Central memory CD4-positive, alpha-beta T cell (primary cell): ENCODE measurements at places on chromosomes 6 and 20.

DNA sequence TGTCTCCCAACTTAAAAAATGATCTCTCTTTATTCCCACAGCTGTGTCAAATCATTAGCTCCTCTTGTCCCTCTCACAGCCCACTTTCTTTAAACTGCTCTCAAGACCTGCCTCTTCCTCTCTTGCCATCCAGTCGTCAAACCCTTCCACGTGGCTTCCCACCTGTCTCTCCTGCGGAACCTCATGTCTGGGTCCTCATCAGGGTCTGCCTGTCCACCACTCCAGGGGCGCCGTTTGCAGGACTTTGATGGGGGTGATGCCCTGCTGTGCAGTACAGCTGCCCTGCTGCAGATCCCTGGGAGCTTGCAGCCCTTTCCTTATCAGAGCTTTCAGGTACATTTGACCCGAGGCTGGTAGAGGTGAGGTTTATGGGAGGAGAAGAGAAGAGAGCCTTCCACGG is 114.8 kb downstream of the DHX35 start:
- DNase-seq = no peak

GRCh38 chr6:165729307-165729936 is 66.4 kb upstream of the PDE10A start:
- no peak for DNase-seq

DNA sequence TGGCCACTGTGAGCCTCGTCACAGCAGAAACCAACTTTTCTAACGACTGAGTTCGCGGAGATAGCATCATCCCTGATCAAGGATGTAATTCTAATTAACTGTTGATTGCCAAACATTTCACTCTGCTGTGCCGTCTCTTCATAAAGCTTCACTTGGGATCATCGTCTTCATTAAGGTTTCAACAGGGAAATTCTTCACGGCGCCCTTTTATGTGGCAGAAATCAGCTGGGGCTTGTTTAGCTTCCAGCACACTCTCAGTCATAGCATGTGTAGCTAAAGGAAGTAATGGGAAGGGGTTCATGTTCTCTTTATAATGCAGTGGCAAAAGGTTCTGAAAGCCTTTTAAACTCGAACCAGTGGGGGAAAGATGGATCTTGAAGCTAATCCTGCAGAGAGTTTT is 8.9 kb upstream of the ADRM1 start:
- DNase-seq = no peak

DNA sequence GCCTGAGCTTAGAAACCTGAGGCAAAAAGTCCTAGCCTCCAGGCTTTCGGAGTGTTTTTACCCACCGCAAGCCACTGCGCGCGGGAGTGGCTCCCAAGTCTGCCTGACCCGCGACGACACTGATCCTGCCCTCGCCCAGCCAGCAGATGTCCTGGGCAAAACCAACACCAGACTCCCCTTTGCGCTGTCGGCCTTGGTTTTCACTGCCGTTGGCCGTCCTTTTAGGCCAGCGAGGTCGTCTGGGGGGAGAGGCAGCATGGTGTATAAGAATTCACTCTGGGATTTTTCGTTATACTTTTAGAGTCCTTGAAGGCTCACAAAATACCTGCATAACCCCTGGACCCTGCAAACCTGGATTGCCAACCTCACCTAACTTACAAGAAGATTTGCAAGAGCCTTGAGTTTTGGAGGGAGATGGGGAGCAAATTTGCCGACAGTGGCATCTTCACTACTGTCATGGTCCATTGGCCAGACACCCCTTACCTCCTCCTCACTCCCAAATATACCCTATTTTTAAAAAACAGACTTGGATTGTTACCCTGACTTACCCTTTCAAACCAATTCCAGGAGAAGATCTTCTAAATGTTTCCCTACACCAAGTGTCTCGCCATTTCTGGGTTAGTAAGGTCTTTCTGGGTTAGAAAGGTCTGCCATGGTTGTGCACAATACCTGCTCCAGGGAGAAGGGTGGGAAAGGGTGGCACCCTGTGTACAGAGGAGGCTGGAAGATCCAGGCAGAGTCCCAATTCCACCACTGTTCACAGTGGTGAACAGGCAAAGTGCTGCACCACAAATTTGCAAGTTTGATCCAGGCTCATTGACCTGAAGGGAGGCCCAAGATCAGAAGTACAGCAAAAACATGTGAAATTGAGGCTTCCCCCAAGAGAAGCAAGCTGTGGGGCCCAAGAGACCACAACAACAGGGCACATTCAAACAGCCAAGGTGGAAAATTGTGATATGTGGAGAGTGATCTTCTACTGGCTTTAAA is 4.4 kb downstream of the FOXA2 start:
- no peak for DNase-seq

GRCh38 chr6:15109338-15110090 is 136.4 kb upstream of the JARID2 start:
- DNase-seq = no peak

DNA sequence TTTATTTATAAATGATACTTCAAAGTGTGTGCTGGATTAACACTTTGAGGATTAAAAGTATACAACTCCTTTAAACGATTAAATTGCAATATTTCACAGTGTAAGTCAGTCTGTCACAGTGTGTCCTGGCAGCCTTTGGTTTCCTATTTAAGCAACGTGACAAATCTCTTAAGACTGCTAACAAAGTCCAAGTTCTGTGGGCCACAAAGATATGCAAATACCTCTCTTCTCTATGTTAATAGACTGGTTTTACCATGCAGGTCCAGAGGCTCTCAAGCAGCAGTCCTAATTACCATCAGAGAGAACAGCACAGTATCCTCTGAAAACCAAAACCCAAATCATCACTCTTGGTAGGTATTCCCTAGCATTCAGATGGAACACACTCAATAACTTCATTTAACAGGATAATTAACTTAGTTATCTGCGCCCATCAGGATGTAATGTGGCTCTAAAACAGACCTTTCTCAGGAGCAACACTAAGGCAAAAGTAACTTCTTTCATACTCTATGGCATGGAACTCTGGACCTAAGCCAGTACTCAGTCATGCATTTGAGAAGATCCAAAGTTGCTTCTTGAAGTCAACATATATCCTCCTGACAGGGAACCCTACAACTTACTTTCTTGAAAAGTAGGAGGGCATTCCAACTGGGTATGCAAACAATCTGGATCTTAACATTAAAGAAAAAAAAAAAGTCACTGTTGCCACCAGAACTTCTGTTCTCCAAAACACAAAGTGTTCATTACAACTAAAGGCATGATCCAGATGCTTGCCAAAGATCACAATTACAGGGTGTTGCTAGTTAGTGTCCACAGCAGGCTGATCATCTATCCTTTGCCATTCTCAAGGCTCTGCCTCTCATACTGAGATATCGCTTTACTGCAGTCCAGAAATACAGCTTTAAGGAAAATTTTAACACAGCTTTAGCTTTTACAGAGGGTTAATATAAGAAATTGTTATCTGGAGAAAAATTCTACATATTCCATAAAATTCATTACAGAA is 53.2 kb downstream of the MAN1A1 start:
- no peak for DNase-seq

GRCh38 chr6:35441205-35441604 is 10.9 kb upstream of the FANCE start:
- no peak for DNase-seq

DNA sequence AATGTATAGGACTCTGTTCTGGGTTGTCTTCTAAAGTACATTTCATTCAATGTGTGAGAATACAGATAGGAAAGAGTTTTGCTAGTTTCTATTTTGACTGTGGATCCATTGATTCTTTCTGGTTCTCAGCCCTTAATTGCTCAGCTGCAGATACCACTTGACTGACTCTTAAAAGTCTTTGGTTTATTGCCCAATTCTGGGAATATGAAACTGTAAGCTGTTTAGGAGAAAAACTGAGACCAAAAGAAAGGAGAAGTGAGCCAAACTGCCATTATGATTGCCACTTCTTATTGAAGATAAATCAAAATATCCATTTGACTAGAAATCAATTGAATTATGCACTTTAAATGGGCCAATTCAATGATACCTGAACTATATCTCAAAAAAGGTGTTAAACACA is 211.4 kb downstream of the ESR1 start:
- no peak for DNase-seq

DNA sequence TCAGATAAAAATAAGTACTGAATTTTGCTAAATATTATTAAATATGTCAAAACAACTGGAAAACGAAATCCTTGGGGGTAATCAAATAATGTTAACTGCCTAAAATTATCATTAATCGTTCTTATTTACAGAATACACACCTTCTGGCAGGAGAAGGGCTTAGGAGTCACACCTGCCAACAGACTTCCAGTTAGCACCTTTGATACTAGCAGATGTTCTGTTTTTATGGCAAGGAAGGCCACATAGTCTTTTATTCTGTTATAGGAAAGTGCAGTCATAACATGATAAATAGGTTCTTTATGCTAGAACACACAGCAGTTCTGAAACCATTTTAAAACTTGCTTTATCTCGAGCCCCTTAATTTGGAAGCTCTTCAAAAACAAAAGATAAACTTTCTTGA is 464.1 kb downstream of the UTRN start:
- no peak for DNase-seq

- no peak for DNase-seq
Measured at GRCh38 chr6:45956663-45957062, 59.0 kb downstream of the CLIC5 start.

DNA sequence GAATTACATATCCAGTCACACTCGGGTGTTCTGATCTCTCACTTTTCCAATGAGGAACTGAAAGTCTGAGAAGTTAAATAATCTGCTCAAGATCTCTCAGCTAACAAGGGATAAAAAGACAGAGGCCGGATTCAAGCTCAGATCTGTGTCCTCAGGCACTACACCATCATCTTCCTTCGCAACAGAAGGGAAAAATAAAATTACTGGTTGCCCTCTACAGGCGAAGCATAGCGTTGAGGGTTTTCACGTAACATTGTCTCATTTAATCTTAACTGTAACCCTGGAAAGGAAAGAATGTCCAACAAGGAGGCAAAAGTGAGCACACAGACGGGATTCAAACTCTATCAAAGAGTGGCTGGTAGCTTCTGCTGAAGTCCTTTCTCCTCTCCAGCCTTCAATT is 67.8 kb upstream of the ANKEF1 start:
- DNase-seq = no peak

DNA sequence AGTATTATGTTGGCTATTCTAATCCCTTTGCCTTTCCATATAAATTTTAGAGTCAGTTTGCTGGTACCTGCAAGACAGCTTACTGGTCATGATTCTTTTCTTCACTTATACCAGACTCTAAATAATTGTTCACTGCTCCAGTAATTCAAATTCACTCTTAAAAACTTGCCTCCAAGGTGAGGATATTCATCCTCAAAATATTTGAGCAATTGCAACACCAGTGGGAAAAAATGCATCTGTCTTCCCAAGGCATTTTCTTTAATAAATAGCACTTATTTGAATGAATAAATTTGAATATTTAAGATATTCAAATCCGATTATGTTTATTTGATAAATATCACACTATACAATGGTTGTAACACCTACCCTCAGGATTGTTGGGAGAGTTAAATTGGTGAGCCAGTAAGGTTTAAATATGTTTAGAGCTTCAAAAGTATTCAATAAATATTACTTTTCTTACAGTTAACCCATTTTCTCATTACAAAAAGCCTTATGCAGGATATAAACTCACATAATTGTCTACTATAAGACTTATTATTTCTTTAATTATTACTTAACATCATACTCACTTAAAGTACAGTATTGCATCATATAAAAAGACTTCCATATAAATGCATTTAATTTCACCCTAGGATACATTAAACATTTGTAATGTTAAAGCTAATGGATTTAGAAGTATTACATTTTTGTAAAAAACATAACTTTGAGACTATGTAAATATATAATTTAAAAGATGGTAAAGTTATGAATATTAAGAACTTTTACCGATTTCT is 285.6 kb downstream of the SAMD5 start:
- no peak for DNase-seq

GRCh38 chr20:63381781-63382431 is 20.8 kb upstream of the CHRNA4 start:
- DNase-seq = peak; percentile 19

DNA sequence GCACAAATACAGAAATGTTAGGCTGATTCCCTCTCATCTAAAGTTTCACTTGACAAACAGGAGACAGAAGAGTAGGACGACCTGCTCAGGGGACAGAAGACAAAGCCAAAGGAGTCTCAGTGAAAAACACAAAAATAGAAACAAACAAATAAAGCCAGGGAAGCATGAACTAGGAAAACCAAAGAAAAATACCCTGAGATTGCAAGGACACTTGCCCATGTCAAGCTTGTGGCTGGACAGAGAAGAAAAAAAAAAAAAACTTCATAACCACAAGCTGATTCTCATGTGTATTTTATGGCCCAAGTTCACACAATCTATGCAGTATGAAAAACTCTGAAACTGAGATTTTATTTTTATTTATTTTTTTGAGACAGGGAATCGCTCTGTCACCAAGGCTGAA is 85.6 kb upstream of the BEND6 start:
- no peak for DNase-seq

DNA sequence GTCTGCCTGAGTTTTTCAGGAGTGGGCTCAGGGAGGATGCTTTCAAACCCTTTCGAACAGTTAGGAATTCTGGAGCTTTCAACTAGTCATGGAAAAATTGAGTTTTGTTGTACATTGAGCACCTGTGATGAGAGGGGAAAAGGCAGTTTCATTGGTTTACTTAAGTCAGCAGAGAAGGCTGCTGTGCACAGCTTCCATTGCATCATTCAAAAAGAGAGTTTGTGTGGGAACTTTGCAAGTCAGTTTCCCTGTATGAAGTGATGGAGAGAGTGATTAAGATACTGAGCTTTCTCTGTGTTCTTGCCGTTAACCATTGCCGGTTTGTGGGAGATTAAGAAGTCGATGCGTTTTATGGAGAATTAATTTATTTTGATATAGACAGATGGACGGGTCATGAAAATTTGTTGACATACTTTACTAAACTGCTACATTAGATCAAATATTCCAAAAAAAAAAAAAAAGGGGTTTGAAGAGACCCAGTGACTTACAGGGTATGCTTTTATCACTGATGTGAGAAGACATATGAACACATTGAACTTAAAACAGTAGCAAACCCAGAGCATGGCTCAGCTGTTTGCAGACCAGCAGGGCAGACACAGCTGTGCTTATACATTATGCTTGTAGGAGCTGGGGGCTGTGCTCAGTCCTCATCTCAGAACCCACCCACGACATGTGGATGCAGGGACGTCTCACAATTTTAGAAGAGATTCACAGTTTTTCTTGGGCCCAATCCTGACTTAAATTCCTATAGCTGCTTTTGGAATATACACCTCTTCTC is 234.1 kb downstream of the SOX4 start:
- DNase-seq = no peak

DNA sequence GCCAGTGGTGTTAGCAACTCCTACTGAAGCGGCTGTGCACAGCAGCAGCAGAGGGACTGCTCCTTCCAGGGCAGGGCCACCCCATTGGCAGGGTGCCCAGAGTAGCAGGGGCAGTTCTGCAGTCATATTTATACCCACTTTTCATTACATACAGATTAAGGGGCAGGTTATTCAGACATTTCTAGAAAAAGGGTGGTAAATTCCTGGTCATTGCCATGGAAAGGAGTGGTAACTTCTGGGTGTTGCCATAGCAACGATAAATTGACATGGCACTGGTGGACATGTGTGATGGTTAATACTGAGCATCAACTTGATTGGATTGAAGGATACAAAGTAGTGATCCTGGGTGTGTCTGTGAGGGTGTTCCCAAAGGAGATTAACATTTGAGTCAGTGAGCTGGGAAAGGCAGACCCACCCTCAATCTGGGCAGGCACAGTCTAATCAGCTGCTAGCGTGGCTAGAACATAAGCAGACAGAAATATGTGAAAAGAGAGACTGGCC is 45.0 kb downstream of the IYD start:
- DNase-seq = no peak
